Activated CD4-positive, CD25-positive, alpha-beta regulatory T cell treated with anti-CD3 and anti-CD28 coated beads, Interleukin-2, amount 50 U/mL, for 16 hours (primary cell): ENCODE measurements at places on chromosomes 7 and 10.

DNA sequence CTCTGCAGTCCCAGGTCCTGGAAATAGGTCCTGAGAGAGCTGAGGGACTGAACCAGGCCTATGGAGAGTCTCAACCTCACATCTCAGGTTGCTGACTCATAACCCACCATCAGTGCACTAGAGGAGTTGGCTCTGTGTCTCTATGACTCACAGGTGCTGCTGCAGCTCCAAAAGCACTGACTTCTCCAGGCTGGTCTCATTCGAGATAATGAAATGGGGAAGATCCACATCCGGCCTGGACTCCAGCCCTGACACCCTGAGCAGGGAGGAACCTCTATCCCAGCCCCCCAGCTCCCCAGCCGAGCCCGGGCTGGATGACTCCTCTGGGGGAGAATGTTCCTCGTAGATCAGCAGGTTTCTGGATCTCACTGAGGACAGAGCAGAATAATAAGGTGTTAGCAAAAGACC, 35.5 kb upstream of the DGKI start:
- no peak for DNase-seq

- no peak for DNase-seq
Measured at GRCh38 chr10:121362026-121362425, 236.2 kb downstream of the FGFR2 start.

DNA sequence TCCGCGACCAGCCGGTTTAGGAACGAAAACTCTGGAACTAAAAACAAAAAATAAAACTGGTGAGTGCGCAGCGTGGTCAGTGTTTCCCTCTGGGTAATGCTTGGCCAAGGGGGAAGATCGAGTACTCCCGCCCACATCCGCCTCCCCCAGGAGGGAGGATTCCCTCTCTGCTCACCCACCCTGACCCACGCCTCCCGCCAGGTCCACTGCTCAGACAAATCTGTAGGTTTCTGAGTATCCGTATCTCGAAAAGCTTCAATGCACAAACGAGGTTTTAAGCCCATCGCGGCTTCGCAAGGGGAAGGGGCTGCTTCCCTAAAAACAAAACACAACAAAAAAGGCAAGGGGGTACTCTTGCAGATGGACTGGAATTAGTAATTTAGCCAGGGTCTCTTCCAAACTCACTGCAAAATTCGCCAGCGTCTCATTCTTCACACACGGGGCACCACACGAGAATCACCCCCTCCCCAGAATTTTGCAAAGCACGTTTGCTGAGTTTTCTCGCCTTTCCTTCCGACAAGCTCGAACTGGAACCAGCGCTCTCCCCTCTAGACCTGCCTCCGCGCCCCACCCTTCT, 75.2 kb downstream of the INSIG1 start:
- no peak for DNase-seq

GRCh38 chr10:96606216-96606615, 19.4 kb upstream of the TM9SF3 start:
- DNase-seq, result no peak

DNA sequence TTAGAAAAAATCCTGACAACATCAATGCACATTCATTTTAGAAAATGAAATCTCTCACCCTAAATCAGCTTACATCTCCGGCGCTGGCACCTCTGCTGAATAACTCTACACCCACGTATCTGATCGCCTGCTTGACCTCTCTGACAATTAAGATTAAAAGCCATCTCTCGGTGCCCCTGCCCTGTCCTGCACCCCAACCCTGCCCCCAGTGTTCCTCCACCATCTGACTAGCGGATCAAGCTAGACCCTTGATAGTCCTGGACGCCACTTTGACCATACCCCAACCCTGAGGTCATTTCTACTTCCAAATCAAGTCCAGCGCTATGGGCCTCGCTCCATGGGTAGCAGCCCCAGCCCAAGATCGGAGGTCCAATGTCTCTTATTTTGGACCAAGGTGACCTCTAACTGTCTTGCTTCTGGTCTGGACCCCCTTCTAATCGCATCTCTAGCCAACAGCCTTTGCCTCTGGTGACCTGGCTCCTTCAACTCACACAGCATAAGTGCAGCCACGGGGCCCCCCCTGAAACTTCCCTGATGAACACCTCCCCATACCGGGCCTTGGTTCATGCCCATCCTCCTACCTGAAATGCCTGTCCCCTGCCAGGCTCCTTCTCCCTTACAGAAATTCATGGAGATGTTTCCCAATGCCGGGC, 28.5 kb downstream of the BTBD16 start:
- no peak for DNase-seq

DNA sequence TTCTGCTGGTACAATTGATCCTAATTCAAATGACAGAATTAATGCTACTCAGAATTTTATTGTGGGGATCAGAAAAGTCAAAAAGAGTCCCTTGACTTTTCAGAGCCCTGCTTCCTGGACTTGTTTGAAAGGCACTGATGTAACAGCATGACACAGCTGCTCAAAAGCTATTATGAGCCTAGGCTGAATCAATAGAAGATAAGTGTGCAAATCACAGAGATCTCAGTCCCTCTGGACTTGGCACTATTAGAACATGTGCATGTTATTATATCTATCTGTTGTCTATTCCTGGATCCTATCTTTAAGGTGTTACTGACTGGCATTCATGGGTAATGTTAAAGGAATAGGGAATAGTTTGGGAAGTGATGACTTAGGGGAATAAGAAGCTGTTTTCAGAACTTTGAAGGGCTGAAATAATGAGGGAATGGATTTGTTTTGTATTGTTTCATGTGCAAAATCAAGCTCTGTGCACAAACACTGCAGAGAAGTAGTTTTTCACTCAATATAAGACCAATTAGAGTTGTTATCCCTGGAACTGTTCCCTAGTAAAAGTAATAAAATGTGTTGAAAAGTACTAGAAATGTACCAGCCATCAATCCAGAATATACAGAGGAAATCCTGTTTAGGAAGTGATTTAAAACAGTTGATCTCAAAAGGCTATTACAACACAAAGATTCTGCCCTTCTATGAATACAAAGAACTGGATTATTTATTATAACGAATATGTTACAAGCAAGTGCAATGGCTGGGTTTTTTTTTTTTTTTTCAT, 814.9 kb upstream of the C7orf33 start:
- DNase-seq, result no peak

DNA sequence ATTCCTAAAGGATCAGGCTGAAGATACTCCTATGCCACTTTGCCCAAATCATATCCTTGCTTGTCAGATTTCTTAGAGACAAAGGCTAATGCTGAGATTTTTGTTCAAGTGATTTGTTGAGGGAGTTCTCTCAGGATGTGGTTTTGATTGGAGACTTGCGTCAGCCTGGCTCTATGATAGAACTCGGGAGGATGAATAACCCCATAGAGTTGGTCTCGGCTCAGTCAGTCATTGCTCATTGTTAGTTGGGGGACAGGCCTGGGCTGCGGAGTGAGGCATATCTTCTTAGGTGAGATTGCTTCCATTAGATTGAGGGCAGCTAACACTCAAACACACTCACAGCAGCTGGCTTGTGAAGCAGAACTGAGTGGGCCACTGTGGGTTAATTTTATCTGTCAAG, 203.4 kb downstream of the KIF20B start:
- no peak for DNase-seq

GRCh38 chr10:132120734-132121510, 55.2 kb downstream of the JAKMIP3 start:
- DNase-seq, result no peak

DNA sequence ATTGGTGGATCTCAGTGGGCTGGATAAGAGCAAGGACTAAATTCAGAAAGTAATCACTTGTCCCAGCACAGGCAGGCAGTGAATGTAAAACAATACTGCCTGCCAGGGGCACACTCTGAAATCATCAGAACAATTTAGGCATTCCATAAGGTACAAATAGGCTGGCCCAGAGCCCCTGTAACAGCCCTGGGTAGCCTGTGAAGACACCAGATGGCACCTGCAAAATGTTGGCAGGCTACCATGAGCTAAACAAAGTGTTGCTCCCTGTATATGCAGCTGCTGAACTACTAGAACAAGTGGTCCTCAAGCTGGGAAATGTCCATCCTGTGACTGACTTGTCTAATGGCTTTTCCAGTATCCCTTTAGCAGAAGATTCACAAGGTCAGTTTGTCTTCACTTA, 3.0 kb upstream of the PRSS37 start:
- no peak for DNase-seq

GRCh38 chr7:107907790-107908189, 16.8 kb downstream of the DLD start:
- DNase-seq, result no peak

DNA sequence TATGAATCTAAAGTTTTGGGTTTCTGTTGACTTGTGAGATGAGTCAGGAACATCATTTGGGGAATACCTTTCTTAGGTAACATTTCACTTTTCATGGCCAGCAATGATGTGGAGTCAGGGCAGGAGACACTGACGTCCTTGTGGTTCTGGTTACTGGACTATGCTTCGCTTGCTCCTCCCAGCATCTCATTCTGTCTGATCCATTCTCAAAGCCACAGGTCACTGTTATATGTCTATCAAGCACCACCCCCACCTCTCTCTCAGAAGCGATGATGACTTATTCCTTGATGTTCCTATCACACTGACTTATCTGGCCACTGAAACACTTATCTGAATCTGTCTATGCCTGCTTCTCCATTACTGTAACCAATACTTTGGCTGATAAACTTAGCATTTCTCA, 51.6 kb downstream of the TES start:
- DNase-seq, result no peak

DNA sequence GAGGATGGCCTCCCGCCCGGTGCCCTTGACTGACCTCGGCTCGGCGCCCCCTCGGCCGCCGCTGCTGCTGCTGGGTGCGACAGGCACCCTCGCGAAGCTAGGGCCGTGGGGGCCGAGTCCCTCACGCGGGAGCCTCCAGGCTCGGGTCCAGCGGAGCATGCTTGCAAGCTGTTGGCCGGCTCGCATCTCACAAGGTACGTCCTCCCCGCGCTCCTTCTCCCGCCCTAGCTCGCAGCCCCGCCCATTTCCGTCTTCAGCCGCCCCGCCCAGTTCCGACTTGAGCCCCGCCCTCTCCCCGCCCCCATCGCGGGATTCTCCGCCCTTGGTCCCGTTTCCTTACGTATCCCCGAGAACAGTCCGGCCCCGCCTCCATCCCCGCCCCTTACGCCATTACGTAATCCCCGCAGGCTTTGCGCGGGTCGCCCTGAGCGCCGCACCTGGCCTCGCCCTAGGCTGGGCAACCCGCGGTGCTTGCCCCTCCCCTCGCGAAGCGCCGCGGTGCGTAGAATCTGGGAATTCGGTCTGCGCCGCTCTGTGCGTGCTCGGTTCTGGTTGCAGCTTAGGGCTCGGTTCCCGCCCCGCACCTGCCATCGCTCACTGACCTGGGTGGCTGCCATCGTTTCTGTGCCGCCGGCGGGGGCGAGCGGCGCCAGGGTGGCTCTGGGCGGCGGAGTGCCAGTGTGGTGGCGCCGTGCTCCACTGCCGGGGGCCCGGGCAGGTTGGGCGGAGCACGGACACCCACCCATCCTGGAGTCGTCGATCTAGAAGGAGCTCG, at the start of gene ABHD11:
Gene ABHD11 (minus strand): TSS at position 191 of the 775 bp plus-strand sequence. CDS start 32 bp downstream, at position 159.
- peak; percentile 99 for DNase-seq

DNA sequence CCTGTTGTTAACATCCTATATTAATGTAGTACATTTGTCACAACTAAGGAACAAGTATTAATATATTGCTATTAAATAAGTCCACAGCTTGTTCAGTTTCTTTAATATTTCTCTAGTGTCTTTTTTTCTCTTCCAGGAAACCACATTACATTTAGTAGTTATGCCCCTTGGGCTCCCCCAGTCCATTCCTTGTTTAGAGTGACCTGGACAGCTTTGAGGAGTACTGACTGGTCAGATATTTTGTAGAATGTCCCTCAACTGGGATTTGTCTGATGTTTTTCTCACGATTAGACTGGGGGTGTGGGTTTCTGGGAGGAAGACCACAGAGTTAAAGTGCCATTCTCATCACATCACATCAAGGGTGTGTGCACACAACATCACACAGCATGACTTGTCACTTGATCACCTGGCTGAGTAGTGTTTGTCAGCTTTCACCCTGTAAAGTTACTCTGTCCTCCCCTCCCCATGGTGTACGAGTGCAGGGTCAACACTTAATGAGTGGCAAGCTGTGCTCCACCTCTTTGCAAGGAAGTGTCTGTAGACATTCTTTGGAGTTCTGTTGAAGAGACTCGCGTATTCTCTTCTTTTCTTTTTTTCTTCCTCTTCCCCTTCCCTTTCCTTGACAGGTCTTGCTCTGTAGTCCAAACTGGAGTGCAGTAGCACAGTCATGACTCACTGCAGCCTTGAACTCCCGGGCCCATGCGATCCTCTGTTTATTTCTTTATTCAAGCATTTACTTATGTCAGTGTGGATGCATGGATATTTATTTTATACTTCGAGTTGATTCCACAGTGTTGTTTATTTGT, 10.2 kb downstream of the LMTK2 start:
- DNase-seq, result no peak

DNA sequence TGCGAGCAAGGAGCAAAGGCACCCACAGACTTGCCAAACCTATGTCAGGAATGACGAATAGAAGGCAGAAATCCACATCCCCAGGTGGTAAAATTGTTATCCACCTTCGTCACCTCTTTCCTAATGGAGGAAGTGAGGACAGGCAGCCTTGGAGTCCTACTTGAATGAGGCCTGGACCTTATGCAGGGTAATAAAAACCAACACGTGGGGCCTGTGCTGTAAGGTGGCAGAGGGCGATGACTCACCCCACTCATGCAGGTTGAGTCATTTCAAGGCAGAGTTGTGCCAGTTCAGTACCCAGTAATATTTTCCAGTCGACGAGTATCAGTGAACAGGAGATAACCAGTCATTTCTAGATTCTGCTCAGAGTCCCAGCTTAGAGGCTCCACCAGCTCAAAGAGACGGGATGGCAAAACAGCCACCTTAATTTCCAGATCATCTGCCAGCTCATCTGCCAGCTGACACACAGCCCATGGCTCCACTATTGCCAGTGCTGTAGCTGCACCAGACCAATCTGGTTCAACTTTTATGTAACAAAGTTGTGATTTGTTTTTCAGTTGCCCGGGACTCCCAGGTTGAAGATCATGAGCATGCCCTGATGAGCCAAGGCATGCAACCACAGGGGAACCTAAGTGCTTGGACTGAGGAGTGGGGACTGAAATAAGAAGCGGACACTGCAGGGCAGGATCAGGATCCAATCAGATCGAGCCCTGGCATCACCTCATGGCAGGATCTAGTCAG, 176.2 kb upstream of the ITGB1 start:
- DNase-seq, result peak; percentile 71

DNA sequence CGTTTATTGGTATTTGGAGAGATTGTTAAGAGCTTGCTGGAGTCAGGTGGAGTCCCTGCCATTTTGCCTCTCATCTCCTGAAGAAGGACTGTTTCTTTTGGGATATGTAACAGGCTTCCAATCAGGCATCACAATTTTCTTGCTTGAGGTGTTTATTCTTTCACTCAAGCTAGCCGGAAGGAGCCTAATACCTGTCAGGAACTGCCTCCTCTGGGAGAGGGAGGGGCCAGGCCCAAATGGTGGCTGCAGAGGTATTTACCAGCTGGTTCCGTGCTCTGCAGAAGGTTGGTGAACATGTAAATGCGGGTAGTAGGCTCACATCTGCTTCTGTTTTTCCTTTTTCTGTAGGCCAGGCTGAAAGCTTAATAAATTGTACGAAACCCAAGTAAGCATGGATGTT, 114.0 kb downstream of the TCF7L2 start:
- no peak for DNase-seq
